Mesenchymal stem cell (in vitro differentiated cells and primary cell): ENCODE measurements at places on chromosomes 1 and 21.

DNA sequence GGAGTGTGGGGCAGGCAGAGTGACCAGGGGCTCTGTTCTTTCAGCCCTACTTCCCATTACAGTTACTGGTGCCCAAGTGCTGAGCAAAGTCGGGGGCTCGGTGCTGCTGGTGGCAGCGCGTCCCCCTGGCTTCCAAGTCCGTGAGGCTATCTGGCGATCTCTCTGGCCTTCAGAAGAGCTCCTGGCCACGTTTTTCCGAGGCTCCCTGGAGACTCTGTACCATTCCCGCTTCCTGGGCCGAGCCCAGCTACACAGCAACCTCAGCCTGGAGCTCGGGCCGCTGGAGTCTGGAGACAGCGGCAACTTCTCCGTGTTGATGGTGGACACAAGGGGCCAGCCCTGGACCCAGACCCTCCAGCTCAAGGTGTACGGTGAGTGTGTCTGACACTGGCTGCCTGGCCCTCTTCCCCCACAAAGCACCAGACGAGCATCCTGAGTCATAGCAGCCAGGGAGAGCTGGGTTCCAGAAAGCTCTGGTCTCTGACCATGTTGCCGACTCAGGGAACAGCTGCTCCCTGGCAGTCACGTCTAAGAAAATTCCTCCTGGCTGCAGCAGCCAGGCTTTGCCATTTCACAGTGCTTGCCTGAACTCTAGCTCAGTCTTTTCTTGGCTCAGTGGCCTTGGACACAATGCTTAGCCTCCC, 3.3 kb downstream of the SLAMF8 start:
- DNase-seq = peak; percentile 84

GRCh38 chr1:155729031-155729898, 40.4 kb downstream of the DAP3 start:
- peak; percentile 81 for DNase-seq

DNA sequence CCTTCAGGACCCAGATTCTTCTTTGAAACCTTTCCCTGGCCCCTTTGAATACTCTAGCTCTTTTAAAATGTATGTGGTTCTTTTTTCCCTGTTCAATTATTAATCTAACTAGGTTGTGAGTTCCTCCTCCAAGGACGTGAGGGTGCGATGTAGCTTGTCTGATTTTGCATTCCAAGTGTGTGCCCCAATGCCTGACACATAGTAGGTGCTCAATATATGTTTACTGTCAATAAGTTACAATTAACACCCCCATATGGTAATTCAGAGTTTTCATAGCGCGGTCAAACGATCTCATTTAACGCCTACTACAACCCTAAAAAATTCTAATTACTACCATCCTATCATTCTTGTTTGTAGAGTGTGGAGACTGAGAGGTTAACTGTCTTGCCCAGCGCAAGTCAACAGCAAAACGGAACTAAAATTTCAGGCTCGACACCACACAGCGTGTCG, 482 bp upstream of the MTR start:
- no peak for DNase-seq

GRCh38 chr1:91080650-91081049, 58.8 kb upstream of the ZNF644 start:
- DNase-seq = no peak

- peak; percentile 73 for DNase-seq
These were observed 563 bp upstream of the NFIA start for GRCh38 chr1:61081686-61082310.
